Vagina (tissue), 2 donors: ENCODE measurements at places on chromosomes 6 and 20. TPM values are rescaled to one million over a fixed set of nuclear protein-coding genes. Genes with fewer than 3 reads are reported as not detected.

- no peaks in the 10 kb centered on the region for H3K27me3 ChIP-seq
- no peak overlapping the region for H3K4me3 ChIP-seq
- H3K27ac ChIP-seq = no peak overlapping the region
- DNase-seq = no peak
- H3K36me3 ChIP-seq = no peaks in the 10 kb centered on the region
Observed at GRCh38 chr6:81838724-81839426, 86.4 kb upstream of the TENT5A start.

GRCh38 chr6:129709196-129709768, 695 bp downstream of the ARHGAP18 start:
- H3K4me1 ChIP-seq = peaks cover 28% of the 10 kb centered on the region
- H3K36me3 ChIP-seq = no peaks in the 10 kb centered on the region
- peak overlapping the region; percentile 65 for H3K4me3 ChIP-seq
- H3K27ac ChIP-seq = peak overlapping the region; percentile 84
- no peak for DNase-seq

DNA sequence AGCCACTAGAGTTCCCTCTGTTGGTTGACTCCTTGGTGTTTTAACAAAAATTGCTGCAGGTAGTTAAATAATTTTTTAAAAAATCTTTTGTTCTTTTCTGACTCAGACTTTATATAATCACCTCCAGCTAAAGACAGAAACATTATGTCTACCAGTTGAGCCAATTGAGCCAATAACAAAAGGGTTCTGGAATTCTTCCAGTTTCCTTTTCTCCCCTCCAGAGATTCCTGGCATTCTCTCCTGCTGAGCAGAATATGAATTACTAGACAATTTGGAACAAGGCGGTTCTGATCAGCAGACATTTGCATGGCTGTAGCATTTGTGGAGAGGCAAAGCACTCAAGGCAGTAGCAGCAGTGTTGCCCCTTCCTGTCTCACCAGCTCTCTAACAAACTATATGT, 144.0 kb upstream of the SLC35B3 start:
- no peaks in the 10 kb centered on the region for H3K36me3 ChIP-seq
- no peaks in the 10 kb centered on the region for H3K4me1 ChIP-seq
- H3K27me3 ChIP-seq = no peaks in the 10 kb centered on the region
- H3K4me3 ChIP-seq = no peak overlapping the region
- DNase-seq = no peak
- no peak overlapping the region for H3K27ac ChIP-seq

GRCh38 chr6:166278579-166279392, 29.4 kb downstream of the PRR18 start:
- no peak overlapping the region for H3K4me3 ChIP-seq
- H3K4me1 ChIP-seq = no peaks in the 10 kb centered on the region
- no peak overlapping the region for H3K27ac ChIP-seq
- DNase-seq = no peak

Gene PCED1A
- 22.1 TPM for total RNA-seq

Gene PRSS35
- not detected for total RNA-seq
